ENCODE measurements at places on chromosomes 7 and 10. TPM values are rescaled to one million over a fixed set of nuclear protein-coding genes. Genes with fewer than 3 reads are reported as not detected.

Gene HGF
- polyA plus RNA-seq, result 7.4 TPM

Gene ACTL6B
- 2.5 TPM for polyA plus RNA-seq

Gene ATP6V0A4
- polyA plus RNA-seq, result not detected

Gene ABHD11
- polyA plus RNA-seq, result 39.2 TPM

Gene DEPP1
- polyA plus RNA-seq, result 17.6 TPM

Gene SEMA3C
- polyA plus RNA-seq, result 2.9 TPM

Gene ACHE
- polyA plus RNA-seq, result 1.2 TPM

Measured in adrenal gland (tissue), 19 donors.